ENCODE measurements at places on chromosomes 3 and 15.

DNA sequence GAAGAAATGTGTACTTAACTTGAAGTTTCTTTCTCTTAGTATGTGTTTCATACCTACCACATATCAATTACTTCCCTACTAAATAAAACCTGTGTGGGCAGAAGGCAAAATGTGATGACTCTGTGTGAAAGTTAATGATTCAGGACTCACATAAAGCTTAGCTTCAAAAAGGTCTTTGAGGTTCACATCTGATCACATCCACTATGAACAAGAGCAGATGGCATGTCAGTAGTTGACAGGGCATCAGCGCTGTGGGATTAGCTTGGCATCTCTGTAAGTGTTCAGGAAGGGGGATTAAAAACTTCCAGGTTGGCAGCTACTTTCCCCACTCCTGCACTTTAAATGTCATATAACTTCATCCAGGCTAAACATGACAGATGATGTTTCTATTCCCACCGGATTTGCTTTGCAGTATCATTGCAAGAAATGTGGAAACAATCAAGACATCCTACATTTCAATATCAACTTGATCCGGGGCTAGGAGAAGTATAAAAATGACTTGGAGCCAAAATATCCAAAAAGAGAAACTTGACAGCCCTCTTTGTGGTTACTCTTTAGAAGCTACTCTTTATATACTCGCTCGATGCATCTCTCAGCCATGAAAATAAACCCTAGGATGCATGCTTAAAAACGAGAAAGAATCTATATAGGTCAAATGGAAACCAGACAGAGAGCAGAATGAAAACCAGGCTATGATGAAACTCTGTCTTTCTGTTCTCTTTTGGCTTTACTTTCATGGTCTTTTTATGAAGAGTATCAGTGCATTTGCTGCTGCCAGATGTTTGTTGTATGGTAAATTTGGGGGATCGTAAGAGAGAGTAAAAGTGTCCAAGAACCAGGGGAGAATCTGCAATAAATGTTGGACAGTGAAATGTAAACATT is 273.1 kb upstream of the ALCAM start:
- no peak for DNase-seq

DNA sequence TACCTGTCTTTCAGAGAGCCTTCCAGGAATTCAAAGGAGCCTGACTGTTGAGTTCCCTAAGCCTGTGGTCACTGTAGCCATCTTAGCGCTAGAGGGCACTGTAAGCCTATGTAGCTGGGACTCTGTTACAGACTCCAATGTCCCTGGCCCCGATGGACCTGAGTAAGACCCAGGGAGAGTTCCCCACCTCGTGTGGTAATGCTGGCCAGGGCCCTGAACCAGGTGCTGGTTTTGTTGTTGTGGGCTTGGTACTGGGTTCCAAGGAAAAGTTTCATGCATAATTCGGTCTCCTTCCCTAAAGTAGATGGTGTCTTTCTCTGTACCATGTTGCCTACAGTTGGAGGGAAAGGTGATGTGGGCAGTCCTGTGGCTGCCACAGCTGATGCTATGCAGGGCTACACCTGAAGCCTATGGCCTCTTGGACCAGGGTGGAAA is 32.4 kb downstream of the CDAN1 start:
- DNase-seq = peak; percentile 49

DNA sequence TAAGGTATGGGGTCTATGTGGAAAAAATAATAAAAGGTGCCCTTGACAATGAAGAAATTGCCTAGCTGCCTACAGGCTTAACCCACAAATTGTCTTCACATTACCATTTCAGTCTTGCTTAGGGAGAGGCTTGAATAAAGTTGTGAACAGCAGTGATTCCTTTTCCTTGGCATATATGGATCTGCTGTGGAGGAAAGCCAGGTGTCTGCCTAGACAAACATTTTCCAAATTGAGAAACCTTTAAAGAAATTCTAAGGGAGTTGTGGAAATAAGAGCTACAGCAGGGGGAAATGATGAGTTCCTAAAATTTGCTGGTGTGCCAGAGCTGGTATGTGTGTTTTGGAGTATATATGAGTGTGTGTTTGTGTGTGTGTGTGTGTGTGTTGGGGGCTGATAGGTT is 452.1 kb downstream of the NTRK3 start:
- DNase-seq = no peak

GRCh38 chr15:44300572-44300971 is 12.1 kb downstream of the GOLM2 start:
- no peak for DNase-seq

DNA sequence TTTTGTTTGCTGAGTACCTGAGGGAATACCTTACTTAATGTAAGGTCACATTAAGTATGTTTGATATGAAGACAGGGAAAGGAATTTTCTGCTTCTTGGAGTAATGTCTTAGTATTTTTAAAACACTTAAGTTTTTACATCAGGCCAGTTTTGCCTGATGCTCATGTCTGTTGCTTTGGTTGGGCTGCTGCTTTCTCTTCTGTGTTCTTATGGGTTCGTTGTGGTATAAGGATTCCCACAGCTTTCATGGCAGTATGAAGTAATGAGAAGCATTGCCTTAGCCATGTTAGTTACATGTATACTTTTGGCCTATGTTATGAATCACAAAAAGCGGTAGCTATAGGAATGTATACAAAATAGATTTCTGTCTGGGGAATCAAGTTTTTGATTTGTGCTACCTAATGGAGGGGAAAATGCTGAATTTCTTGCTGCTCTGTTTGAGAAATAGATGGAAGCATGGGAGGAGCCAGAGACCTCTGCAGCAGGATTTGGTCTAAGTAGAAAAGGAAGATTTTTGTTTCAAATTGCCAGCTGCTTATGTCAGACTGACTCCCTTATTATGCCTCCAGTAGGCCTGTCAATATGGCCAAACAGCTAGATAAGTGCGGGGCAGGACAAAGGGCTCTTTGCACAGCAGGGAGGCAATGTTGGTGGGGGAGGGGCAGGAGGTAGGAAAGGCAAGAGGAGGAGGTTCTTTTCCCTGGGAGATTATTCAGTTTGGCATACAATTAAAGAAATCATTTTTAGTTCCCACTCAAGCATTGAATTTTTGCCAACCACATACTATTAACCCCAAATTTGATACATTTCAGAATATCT is 5.2 kb downstream of the SETD5 start:
- no peak for DNase-seq

DNA sequence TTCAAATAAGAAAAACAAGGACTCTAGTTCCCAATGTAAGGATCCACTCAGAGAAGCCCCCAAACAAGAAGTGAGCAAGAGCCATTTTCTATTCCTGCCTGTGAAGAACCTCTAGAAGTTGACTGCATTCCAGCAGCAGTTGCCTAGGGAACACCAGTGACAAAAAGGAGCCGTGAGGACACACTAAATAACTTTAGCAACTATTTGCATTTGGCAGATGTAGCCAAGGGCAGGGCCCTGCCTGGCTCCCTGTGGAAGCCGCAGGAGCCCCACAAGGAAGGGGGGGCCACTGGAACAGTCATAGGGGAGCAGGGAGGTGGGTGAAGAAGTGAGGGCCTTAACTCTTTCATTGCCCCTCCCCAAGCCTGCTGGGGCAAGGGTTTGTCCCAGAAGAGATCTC is 470.2 kb upstream of the PROK2 start:
- no peak for DNase-seq

DNA sequence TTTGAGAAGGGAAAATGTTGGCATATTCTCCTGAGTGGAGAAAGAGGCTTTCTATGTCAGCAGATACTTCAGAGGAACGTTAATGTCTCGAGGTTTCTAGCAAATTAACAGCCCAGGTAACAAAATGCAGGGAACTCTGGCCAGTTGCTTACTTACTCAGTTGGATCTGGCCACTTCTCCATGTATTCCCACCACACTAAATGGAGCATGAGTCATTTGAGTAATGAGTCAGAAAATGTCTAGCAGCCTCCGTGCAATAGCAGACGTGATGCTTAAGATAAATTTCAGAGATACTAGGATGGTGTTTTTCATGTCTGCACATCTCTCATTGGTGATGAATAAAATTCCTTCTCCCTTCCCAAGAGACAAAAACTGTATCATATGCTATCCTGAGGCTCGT is 671.5 kb downstream of the FHIT start:
- DNase-seq = no peak

- DNase-seq = no peak
Measured at GRCh38 chr3:128054367-128054766, 2.1 kb downstream of the SEC61A1 start.

DNA sequence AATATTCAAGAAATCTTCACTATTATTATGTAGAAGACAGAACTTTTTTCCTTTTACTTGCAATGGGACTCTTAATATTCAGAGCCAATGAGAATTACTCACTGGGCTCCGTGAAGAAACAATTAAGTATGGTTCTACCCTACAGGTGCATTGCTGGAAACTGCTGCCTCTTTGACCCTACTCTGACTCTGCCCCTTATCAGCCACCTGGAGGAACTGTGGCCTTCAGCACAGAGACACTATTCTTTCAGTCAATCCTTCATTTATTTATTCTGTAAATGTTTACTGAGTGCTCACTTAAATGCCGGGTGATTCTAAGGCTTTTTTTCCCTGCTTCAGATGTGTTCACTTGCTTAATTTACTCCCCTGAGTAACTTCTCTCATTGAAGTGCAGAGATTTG is 163.2 kb downstream of the SYNPR start:
- no peak for DNase-seq

GRCh38 chr15:85164841-85165466 is 183.3 kb downstream of the PDE8A start:
- DNase-seq = no peak

DNA sequence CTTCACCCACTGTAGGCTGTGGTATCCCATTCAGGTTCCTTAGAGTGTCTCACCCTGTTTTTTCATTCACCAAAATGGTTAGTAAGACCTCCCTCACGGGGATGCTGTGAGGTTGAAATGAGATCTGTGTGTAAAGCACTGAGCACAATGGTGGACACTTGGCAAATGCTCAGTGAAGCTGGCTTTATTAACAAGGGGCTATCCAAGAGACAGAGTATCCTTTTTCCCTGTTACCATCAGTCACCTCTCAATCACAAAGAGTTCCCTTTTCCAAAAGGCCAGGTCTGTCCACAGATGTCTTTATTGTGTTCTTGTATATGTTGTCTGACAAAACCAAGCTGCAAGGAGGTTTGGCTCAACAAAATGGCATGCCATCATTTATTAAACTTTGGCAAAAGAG is 138.9 kb upstream of the RARB start:
- DNase-seq = no peak

- no peak for DNase-seq
Measured at GRCh38 chr15:74997141-74997540, 1.8 kb downstream of the SCAMP5 start.

DNA sequence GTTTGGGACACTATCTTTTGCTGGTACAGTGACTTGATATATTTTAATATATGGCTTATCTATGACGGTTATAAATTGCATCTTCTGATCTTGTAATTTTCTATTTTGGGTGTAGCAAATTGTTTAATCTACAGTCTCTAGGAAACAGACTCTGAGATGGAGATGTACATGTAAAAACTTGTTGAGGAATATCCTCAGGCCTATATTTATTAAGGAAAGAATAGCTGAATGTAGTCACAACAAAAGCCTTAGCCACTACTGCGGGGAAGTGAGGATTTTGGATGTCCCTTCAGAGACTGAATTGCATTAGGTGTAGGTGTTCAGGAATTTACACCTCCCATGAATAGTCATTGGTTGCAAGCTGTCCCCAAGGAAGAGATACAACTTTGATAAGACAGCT is 13.8 kb upstream of the OR5K3 start:
- DNase-seq = no peak

- DNase-seq = no peak
Measured at GRCh38 chr3:88542916-88543315, 393.2 kb downstream of the C3orf38 start.

DNA sequence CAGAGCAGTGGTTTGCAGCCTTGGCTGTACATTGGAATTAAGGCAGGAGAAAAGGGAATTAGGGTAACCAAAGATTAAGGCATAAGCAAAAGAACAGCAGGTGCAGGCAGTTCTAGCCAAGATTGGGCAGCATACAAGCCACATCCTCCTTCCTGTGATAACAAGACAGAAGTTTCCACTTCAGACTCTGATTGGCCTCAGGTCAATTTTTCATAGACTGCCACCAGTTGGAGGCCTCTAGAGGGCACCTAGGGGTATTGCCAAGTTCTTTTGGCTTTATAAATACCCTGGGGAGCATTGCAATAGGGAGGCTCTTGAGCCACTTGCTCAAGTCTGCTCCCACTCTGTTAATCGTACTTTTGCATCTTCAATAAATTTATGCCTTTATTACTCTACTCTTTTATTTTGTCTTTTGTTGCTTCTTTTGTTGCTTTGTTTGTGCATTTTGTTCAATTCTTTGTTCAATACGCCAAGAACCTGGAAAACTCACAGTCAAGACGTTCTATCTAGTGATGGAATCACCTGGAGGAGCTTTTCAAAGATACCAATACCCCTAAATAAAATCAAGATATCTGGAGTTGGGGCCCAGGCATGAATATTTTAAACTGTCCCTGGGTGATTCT is 32.2 kb upstream of the FMN1 start:
- DNase-seq = peak; percentile 52

GRCh38 chr15:100902436-100903167 is 16.6 kb upstream of the LRRK1 start:
- no peak for DNase-seq

- DNase-seq = no peak
Measured at GRCh38 chr15:76904461-76905012, 603 bp downstream of the SCAPER start.

- no peak for DNase-seq
Measured at GRCh38 chr15:40340038-40340739, 550 bp downstream of the CCDC9B start.

- no peak for DNase-seq
Measured at GRCh38 chr15:56056626-56057025, 63.2 kb upstream of the NEDD4 start.

GRCh38 chr3:186679151-186679550 is 13.3 kb downstream of the HRG start:
- no peak for DNase-seq

- no peak for DNase-seq
Measured at GRCh38 chr3:32707026-32707370, 22.0 kb downstream of the CNOT10 start.

- DNase-seq = no peak
Measured at GRCh38 chr3:29415482-29416223, 134.8 kb downstream of the RBMS3 start.

DNA sequence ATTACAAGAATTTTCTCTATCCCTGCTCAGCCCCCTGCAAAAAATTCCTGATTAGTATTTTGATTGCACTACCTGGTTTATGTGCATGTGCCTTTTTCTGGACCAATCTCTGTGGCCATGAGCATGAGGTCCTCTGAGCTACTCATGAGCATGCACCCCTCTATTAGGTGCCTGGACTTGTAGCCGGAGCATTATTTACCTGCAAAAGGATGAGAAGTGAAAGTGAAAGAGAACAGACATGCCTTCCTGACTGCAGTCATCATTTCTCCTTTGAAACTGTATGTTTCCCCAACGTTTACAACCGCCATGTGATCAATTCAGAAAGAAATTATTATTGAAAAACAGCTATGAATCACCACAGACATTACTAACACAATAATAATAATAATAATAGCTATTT is 1008.8 kb downstream of the ROBO2 start:
- DNase-seq = no peak

- no peak for DNase-seq
Measured at GRCh38 chr3:122577409-122578031, at the start of gene PARP15. PARP15 (plus strand) TSS chr3:122577650; CDS start chr3:122577668, 18 bp downstream.

GRCh38 chr15:57485869-57486268 is 105.8 kb upstream of the MYZAP start:
- DNase-seq = no peak

- no peak for DNase-seq
Measured at GRCh38 chr3:1216856-1217255, 124.0 kb downstream of the CNTN6 start.

GRCh38 chr15:89111352-89111751 is 23.1 kb downstream of the ABHD2 start:
- DNase-seq = no peak
